Effector memory CD8-positive, alpha-beta T cell (primary cell): ENCODE measurements at places on chromosomes 6 and 20.

- no peak for DNase-seq
Observed at GRCh38 chr6:4587171-4587570, 189.0 kb upstream of the CDYL start.

GRCh38 chr6:158191761-158192160, 23.6 kb downstream of the GTF2H5 start:
- no peak for DNase-seq

DNA sequence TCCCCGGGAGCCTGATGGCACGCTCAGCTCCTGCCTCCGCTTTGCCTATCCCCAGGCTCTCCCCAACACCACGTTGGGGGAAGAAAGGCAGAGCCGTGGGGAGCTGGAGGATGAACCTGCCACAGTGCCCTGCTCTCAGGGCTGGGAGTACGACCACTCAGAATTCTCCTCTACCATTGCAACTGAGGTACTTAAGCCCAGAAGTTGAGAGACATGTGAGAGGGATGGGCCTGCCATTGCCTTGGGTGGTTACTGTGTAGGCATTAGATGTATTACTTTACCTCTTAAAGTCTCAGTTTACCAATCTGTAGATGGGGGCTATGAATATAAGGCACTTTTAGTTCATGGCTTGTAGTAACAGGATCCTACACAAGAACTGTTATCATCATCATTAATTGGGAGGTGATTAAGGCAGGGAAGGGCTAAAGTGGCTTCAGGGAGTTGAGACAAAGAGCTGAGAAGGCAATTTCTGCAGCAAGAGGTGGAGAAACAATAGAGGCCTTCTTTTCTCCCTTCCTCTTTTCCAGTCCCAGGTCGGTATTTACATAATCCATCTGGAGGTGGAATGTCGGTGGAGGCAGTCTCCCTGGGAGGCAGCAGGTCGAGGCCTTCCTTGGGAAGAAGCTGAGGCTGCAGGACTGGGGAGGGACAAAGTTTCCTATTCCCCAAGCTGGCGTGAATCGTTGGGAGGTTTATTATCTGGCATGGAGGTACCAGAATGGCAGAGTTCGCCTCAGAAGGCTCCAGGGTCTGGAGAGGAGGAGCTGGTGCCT, 691 bp downstream of the SLC22A7 start:
- DNase-seq = no peak

- DNase-seq = no peak
Observed at GRCh38 chr20:6898928-6899327, 131.4 kb downstream of the BMP2 start.

DNA sequence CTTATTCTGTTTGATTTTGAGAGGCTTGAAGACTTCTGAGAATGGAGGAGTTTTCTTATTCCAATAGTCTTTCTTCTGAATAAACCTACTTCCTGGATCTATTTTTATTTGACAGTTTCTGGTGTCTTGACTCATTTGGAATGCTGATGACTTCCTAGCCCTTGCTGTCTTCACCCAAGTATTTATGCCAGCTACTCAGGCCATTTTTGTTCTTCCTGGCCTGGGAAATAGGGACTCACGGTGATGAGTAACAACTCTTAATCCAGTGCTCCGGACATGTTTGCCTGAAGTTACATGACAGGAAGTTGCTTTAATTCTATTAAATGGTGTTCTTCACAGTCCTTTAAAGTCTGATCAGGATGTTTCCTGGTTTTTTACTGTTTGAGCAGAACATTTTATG, 272.1 kb upstream of the EYS start:
- no peak for DNase-seq

GRCh38 chr6:15841937-15842726, 179.3 kb upstream of the DTNBP1 start:
- DNase-seq = no peak
